ENCODE measurements at places on chromosomes 1 and 21.

GRCh38 chr1:234881893-234882771 lies 246.5 kb downstream of the TOMM20 start:
- no peak for DNase-seq

- DNase-seq: no peak
Measured at GRCh38 chr21:44875316-44875700, 1.8 kb upstream of the PTTG1IP start.

- no peak for DNase-seq
Measured at GRCh38 chr21:42698733-42699132, 45.3 kb downstream of the PDE9A start.

DNA sequence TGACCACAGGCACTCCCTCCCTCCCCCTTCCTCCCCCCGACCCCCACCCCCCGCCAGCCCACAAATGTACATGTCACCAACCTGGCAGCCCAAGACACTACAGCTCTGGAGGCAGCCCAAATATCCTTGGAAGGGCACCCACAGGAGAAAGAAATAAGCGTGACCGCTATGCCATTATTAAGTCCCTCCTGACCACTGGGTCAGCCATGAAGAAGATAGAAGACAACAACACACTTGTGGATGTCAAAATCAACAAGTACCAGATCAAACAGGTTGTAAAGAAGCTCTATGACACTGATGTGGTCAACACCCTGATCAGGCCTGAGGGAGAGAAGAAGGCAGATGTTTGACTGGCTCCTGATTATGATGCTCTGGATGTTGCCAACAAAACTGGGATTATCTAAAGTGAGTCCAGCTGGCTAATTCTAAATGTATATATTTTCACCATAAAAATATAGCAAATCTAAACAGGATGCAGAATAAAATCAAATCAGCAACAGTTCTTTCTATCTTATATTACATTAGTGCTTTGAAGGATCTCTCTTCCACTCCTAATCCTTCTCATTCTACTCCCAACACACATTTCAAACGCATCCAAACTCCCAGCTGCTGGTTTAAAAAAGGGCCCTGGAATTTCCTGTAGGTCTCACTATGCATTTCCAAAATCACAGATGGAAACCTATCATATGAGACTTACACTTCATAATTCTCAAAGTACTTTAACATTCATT lies 77.4 kb upstream of the SLFNL1 start:
- no peak for DNase-seq

DNA sequence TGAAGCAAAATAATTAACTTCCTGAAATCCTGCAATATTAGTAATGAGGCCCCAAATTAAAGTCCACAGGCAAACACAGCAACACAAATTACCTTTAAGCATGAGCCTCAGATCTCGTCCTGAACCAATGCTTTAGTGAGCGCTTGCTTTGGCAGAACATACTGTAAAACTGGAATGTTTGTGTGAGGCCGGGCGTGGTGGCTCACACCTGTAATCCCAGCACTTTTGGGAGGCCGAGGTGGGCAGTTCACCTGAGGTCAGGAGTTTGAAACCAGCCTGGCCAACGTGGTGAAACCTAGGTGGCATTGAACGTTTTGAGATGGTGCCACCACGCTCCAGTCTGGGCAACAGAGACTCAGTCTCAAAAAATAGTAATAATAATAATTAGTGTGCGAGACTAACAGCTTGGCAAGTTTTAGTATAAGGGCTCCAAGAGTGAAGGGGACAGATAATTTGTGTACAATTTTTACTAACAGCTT lies 17.8 kb downstream of the SFPQ start:
- DNase-seq: no peak

GRCh38 chr21:42476388-42477331 lies 19.4 kb downstream of the RSPH1 start:
- no peak for DNase-seq

DNA sequence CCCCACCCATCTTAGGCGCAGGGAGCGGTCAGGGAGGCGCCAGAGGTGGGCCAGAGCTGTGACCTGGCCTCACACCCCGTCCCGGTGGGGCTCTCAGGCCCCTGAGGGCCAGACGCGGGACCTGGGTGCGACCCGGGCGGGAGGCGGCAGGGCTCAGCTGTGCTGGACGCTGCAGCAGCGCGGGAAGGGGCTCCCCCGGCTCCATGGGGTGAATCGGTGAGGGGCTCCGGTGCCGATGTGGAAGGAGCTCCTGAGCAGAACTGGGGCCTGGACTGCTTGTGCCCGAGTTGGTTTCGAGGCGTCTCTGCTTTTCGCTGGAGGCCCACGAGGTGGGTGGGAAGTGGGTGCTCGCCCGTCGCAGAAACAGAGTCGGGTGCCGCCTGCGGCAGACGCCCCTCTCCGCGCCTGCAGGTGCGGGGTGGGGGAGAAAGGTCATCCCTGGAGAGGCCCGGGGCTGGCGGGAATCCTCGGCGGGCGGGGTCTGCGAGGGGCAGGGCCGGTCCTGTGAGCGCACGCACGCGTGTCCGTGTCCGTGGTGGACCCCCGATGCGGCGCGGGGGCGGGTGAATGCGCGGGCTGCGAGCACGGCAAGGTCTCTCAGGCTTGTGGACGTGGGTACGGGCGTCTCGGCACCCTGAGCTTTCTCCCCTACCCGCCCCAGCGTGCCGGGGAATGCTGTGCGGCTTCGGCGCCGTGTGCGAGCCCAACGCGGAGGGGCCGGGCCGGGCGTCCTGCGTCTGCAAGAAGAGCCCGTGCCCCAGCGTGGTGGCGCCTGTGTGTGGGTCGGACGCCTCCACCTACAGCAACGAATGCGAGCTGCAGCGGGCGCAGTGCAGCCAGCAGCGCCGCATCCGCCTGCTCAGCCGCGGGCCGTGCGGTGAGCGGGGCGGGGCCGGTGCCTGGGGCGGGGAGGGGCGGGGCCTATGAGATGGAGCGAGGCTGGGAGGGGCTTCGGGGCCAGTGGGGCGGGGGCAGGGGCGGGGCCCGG lies 20.4 kb downstream of the AGRN start:
- peak; percentile 96 for DNase-seq

GRCh38 chr1:185720633-185721272 lies 13.4 kb upstream of the HMCN1 start:
- peak; percentile 22 for DNase-seq

- DNase-seq: no peak
Measured at GRCh38 chr1:3244927-3245315, 175.9 kb downstream of the PRDM16 start.

GRCh38 chr1:108643492-108644335 lies 17.2 kb downstream of the HENMT1 start:
- peak; percentile 54 for DNase-seq

GRCh38 chr1:173590557-173590956 lies 12.3 kb downstream of the SLC9C2 start:
- DNase-seq: no peak

DNA sequence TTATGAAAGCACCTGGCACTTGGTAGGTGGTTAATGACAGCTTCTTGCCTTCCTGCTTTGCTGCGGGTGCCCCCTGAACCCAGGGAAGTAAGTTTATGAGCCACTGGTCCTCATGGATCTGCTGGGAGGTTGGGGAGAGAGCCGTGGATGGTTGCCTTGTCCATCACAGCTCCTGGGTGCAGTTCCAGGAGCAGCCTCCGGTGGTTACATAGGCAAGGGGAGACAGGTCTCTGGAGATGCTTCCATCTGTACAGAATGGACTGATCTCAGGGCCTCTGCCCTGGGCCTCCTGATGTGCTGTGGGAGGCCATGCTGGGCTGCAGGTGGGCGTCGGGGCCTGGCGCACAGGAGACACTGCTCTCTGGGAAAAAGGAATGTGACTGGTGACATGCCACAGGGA lies 31.6 kb upstream of the ARHGEF10L start:
- DNase-seq: peak; percentile 36

GRCh38 chr1:214983126-214983869 lies 99.2 kb upstream of the KCNK2 start:
- no peak for DNase-seq

- DNase-seq: peak; percentile 68
Measured at GRCh38 chr1:41918450-41919043, at the start of gene HIVEP3. Gene HIVEP3, minus strand, starts transcription at chr1:41918922.

DNA sequence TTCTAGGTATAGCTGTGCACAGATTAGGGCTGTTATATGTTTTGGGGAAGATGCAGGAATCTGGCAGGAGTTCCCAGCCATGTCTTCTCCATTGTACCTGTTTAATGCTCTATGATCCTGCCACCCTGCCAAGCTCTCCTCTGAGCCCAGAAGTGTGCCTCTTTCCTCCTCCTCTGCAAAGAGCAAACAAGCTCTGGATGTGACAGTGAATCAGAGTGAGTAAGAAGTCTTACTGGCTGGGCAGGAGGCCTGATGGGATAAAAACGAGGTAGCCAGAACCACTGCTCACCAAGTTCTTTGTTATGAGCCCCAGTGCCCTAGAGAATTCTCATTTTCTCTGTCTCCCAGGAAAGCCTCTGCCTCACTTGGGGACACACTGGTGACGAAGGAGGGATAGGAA lies 69.0 kb downstream of the BRINP2 start:
- no peak for DNase-seq

GRCh38 chr21:41032541-41032940 lies 135.4 kb upstream of the BACE2 start:
- DNase-seq: no peak

DNA sequence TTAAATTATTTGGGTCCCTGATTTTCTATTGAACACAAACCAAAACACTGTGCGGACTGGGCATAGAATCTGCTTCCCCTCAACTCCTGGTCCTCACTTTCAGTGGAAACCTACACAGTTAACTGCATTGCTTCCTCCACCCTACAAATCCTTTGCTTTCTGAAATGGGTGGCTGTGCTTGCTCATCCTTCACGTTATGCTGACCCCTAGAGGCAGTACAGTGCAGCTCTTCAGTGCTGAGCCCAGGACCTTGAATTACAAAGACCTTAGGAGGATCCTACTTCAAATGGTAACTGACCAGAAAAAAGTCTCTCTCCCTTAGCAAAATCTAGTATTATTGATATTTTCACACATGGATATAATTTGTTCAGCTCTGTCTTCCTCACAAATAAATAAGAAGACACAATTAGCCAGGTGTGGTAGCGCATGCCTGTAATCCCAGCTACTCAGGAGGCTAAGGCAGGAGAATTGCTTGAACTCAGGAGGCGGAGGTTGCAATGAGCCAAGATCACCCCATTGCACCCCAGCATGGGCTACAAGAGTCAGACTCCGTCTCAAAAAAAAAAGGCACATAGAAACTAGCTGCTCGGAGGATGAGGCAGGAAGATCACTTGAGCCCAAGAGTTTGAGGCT lies 63.4 kb upstream of the L1TD1 start:
- DNase-seq: peak; percentile 83

- DNase-seq: no peak
Measured at GRCh38 chr1:180287988-180288705, 58.1 kb downstream of the LHX4 start.

GRCh38 chr1:116405241-116406135 lies 32.4 kb downstream of the ATP1A1 start:
- no peak for DNase-seq

- DNase-seq: no peak
Measured at GRCh38 chr1:72184099-72184701, 98.1 kb downstream of the NEGR1 start.

- no peak for DNase-seq
Measured at GRCh38 chr1:215521279-215521678, 45.8 kb upstream of the KCTD3 start.

DNA sequence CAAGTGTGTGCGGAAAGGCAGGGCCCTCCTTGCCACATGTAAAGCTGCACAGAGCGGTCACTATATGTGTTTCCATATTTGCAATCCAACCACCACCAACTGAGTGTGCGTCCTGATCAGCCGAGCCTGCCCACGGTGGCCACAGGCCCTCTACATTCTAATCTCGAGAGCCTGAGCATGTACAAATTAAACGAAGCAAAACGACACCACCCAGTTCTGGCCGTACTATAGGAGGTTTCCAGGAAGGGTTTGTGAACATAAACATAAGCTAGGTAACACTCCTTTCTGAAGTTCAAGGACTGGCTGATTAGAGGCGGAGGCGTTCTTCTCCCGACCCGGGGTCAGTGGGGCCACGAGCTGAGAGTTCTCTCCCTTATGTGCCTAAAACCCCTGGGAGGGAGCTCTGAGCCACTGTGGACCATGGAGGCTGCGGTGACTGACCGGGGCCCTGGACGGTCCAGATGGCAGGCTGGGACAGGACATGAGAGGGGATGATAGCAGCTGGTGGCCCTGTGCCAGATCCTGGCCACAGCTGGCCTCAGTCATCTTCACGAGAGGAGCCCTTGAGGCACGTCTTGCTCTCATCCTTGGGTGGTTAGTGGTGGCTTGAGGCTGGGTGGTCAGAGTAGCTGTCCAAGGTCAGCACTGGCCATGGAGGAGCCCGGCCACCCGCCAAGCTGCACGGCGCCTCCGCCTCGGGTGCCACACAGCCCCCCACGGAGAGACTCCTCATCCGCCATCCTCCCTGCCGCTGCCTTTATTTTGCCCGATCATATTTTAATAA lies 39.1 kb upstream of the TRAPPC10 start:
- DNase-seq: no peak

GRCh38 chr1:17296086-17296485 lies 11.9 kb upstream of the PADI4 start:
- DNase-seq: no peak

GRCh38 chr1:76335882-76336281 lies 261.3 kb downstream of the ST6GALNAC3 start:
- DNase-seq: no peak
